Foreskin melanocyte (primary cell): ENCODE measurements at places on chromosomes 3 and 15.

DNA sequence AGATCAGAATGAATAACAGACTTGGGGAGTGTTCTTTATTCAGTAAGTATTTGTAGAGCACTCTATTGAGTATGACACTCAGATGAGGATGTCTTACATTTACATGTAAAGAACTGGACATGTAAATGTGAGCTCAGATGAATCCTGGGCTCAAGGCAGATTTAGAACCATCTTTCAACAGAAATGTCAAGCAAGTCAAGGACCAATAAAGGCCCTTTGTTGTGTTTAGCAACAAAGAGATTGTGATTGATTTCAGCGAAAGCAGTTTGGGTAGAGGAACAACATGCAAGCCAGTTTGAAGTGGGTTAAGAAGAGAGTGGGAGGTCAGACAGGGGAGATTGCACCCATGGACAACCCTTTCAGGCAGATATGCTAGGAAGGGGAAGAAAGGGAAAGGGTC is 194.2 kb upstream of the DNAJC19 start:
- DNase-seq: no peak

GRCh38 chr3:48466386-48467109 is 20.0 kb downstream of the ATRIP start:
- no peak for DNase-seq

DNA sequence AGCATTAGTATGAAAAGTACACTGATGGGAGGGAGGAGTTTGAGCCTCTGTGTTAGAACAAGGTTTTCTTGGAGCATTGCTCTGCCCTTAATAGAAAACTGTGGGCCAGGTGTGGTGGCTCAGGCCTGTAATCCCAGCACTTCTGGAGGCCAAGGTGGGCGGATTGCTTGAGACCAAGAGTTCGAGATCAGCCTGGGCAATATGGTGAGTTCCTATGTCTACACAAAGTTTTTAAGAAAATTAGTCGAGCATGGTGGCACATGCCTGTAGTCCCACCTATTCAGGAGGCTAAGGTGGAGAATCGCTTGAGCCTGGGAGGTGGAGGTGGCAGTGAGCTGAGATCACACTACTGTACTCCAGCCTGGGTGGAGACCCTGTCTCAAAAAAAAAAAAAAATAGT is 103.7 kb downstream of the ATP10A start:
- DNase-seq: no peak

DNA sequence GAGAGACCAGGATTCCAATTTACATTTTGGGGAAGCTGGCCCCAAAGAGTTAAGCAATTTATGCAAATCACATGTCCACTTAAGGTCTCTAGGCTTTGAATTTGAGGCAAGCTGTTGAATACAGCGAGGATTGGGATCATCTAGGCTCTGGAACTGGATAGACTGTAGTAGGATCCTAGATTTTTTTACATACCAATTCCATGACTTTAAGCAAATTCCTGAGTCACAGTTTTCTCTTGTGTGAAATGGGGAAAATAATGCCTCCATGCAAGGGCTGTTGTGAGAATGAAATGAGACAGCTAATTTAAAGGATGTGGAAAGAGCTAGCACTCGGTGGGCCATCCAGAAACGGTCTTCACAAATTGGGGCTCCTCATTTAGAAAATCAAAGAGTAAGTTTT is 103.4 kb downstream of the MINAR1 start:
- DNase-seq: no peak

GRCh38 chr3:56966509-56966908 is 94.0 kb upstream of the SPATA12 start:
- no peak for DNase-seq
